ENCODE measurements at places on chromosomes 7 and 10.

GRCh38 chr7:129550693-129551360, 48.5 kb downstream of the SMKR1 start:
- no peak for DNase-seq

DNA sequence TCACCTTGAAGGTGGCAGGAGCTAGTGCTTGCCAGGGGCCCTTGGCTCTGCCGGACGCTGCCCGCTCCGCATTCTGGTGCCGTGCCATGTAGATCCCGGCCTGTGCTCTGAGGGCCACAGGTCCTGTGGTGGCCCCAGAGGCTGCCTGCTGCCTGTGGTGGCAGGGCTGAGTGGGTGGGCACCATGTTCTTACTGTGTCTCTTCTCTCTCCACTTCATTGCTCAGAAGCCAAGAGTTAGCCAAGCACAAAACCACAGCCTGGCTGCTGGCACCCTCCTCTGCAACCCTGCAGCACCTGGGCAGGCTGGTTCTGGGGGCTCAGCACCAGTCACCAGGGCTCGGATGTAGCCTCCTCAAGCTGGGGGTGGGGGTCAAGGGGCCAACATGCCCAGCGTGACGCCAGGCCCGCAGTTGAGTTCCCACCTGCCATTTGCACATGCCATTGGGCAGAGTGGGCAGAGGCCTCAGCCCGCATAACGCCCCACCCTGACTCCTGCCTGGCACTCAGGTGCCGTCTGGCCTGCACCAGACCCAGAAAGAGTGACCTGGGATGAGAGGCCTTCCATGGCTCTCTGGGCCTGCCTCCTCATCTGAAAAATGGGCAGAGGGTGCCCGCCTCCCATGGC, 16.3 kb downstream of the ZMIZ1 start:
- DNase-seq: no peak

DNA sequence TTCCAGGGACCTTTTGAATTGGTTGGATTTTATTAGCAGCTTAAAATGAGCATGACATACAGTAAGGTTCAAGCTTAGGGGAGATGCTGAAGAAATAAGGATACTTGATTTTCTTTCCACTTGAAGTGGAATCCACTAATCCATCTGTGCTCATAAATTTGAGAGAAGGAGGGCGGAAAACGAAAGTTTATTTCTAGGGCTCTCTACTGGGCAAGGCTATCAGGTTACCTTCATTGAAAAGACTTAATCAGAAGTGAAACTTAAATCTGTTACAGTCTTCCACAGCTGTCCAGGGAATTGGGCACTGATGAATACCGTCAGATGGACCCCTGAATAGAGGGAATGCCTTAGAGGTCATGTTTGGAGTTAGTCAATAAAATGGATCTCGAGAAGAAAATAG, 21.8 kb downstream of the AUTS2 start:
- DNase-seq: no peak

DNA sequence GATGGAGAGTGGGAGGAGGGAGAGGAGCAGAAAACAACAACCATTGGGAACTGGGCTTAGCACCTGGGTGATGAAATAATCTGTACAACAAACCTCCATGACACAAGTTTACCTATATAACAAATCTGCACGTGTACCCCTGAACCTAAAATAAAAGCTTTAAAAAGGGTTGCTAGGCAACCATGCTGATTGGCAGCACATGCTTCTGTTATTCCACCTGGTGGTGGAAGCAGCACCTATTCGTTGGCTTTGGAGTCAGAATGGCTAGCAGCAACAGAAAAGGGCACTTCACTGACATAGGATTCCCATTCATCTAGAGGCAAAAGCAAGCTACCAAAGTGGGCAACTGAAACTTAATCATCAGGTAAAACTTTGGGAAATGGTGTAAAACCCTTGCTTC, 57.1 kb downstream of the RELN start:
- DNase-seq: no peak

- DNase-seq: no peak
Measured at GRCh38 chr10:87974130-87974529, 110.7 kb downstream of the PTEN start.

DNA sequence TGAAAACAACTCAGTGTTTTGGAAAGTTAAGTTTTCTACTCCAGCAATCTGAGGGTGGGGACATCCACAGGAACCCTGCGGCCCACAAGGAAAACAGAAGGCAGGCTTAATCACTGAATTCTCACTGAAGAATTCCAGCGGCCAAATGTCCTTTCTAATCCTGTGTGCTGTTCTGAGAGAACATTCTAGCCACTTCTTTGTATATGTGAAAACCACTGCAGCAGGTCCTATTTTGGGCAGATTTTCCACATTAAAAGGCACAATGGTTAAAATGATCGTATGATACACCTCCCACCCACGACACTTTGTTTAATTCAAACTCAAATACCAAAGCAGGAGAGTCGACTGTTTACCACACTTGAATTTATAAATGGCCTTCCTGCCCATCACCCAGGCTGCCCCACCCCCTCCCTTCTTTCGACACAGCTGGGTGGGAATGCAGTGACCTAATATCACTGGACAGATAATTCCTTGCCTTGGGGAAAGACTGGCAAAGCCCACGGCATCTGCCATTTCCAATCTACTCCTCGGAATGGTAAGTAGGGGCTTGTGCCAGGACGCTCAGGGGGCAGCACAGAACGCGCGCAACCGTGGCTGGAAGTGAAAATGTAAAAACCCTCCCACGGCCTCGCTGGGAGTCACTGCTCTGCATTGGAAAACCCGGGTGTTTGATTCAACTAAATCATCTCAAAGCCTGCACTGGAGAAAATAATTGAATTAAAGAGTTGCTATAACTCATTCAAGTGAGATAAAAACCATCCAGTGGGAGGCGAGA, 67.0 kb downstream of the CTBP2 start:
- no peak for DNase-seq

GRCh38 chr10:620417-620816, 69.1 kb downstream of the DIP2C start:
- DNase-seq: no peak

DNA sequence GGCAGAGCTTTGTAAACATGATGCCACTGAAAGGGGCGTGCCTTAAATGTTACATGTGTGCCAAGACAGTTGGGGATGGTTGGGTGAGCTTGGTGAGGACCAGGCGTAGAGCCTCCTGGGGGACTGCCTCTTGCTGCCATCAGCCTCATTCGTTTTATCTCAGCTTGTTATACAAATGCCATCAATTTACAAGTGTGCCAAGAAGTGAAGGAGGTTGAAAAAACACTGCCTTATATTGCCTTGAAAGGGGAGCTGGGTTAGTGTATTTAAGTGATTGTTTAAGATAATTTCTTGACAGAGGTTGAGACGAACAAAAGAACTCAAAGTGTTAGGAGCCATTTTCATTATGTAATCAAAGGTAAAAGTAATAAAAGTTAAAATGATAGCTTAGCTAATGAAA, 354.7 kb downstream of the PHTF2 start:
- DNase-seq: no peak

- DNase-seq: no peak
Measured at GRCh38 chr10:120221873-120222485, 235.0 kb upstream of the PLPP4 start.

All from CD4-positive, alpha-beta T cell treated with Interleukin-2 at 100 ng/mL for 4 hours (primary cell).